ENCODE measurements at places on chromosomes 5 and 9.

DNA sequence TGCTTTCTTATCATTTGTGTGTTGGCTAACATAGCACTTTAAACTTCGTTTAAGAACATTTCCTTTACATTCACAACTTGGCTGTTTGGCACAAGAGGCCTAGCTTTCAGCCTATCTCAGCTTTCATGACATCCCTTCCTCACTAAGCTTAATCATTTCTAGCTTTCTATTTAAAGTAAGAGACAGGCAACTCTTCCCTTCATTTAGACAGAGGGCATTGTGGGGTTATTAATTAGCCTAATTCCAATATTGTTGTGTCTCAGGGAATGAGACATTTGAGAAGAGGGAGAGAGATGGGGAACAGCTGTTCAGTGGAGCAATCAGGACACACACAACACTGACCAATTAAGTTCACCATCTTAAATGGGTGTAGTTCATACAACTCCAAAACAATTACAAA lies 51.0 kb upstream of the OR2K2 start:
- no peak for DNase-seq

GRCh38 chr5:135054546-135054945 lies 20.5 kb upstream of the PITX1 start:
- no peak for DNase-seq

DNA sequence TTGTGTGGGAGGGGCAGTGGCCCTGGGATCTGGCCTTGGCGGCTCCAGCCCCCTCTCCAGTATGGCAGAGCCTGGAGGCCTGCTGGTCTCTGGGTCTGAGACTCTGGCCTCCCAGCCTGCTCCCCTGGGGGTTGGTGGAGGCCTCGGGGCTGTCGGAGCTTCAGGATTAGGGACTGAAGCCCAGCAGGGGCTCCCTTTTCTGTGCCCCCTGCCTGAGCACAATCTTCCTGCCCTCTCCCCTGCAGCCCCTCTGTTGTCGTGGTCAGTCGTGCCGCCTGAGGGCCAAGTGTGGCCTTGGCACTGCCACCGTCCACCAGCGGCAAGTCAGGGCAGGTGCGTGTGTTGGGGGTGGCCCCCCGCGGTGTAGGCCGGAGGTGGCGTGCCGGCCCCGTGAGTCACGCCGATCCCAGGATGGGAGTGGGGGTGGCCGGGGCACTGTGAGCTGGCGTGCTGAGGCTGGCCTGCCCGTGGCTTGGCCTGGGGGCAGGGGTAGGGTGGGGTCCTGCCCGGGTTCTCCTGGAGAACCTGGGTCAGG lies 53.6 kb downstream of the RXRA start:
- no peak for DNase-seq

DNA sequence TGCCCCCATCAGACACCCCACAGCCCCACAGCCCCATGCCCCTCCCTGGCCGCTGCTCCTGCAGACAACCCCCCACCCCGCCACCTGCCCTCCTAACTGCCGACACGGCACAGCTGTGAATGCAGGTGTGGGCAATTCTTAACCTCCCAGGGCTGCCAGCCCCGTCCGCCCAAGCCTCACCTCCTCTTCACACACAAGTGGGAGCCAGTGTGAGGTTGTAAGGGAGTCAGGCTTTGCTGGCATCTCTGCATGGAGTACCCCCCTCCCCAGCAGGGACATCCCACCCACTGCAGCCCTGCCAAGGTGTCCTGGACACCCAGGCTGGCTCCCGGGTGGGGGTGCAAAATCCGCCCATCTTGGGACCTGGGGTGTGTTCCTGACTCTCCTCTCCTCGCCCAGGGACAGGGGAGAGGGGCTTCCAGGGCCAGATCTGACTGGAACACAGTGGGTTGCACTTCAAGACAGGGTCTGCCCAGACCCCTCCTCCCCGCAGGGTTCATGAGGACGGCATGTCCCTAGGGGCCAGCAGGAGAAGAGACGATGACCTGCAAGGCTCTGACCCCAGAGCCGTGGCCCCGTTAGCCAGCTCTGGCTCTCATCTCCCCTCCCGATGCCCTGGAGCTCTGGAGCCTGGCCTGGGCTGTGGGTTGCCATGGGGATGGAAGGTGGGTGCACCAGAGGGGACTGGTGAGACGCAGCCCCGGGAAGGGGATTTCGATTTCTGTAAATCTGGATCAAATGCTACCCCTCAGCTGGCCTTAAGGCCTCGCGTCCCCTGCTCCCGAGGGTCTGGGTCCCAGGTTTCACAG lies 34.4 kb downstream of the SARDH start:
- DNase-seq = no peak

GRCh38 chr5:53109056-53109442 lies 508 bp downstream of the MOCS2 start:
- DNase-seq = peak; percentile 4

GRCh38 chr9:136044971-136045594 lies 50.0 kb downstream of the NACC2 start:
- no peak for DNase-seq

- DNase-seq = no peak
These were observed 196.1 kb downstream of the GAS1 start for GRCh38 chr9:86751207-86751606.

GRCh38 chr5:149852641-149853330 lies 91.8 kb downstream of the PDE6A start:
- DNase-seq = peak; percentile 74

DNA sequence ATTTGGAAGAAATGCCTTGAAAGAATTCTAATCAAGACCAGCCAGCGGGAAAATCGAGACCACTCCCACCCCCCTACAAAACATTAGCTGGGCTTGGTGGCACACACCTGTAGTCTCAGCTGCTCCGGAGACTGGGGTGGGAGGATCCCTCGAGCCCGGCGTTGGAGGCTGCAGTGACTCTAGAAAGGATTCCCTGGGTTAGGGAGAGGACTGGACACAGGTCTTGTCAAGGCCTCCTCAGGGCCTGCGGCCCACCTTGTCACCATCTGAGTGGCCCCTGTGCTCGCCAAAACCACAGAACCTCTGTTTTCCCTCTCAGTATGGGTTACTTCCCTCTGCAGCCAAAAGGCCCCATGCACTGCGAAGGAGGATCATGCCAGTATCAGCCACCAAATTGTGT lies 16.5 kb upstream of the GOLM1 start:
- no peak for DNase-seq

DNA sequence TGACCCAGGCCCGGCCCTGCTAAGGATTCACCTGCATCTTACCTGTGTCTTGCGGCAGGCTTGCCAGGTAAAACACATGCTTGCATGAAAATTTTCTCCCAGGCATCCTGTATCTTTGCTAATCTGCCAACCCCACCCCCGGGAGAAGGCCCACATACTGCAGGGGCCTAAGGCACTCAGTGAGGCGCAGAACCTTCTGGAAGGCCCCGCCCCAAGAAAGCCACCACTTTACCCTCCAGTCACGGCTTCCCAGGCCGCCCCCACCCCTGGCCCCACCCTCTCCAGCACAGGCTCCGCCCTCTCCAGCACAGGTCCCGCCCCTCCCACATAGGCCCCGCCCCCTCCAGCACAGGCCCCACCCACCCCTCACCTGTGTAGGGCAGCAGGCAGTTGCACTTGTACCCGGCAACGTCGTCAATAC lies 29.8 kb upstream of the SEC16A start:
- no peak for DNase-seq

DNA sequence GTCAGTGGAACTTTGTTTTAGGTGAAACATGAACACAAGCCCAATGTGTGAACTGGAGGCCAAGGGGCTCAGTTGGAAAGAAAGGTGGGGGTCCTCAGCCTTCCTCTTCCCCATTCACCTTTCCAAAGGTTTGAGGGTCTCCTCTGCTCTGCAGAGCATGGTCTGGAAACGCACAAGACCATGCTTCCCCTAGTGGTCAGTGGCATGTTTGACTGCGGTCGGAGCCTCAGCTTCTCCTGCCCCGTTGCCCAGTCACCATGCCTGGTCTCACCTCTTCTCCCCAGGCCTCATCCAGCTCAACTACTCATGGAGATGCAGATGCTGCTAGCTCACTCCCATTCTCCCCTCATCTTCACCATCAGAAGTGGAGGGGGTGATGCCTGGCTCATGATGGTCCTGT lies 340.3 kb downstream of the GADD45G start:
- DNase-seq = no peak

GRCh38 chr9:37248651-37249163 lies 128.3 kb downstream of the ZCCHC7 start:
- DNase-seq = no peak

DNA sequence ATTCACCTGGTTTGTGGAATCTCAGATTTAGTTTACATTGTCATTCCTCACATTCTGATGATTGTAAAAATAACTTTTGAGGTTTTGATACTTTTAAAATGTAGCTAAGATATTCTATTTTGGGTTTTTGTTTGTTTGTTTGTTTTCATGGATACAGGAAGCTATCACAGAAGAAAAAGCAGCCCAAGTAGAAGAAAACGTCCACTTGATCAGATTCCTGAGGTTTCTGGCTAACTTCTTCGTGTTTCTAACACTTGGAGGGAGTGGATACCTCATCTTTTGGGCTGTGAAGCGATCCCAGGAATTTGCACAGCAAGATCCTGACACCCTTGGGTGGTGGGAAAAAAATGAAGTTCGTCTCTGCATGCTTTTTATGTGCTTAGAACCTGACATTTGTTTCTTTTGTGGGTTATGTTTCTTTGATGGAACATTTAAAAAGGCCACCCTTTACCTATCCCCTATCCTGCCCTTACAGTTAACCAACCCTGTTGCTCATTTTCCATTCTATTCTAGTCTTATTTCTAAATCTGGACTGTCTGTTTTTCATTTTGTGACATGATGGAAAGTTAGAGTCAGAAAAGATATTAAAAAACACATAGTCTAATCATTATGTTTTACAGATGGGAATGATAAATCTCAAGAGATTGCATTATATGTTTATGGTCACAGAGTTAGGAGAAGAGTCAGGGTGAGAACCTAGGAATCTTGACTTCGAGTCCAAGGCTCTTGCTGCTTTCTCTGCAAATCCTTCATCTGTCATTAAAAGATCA lies 163.7 kb downstream of the ALDH1A1 start:
- no peak for DNase-seq

DNA sequence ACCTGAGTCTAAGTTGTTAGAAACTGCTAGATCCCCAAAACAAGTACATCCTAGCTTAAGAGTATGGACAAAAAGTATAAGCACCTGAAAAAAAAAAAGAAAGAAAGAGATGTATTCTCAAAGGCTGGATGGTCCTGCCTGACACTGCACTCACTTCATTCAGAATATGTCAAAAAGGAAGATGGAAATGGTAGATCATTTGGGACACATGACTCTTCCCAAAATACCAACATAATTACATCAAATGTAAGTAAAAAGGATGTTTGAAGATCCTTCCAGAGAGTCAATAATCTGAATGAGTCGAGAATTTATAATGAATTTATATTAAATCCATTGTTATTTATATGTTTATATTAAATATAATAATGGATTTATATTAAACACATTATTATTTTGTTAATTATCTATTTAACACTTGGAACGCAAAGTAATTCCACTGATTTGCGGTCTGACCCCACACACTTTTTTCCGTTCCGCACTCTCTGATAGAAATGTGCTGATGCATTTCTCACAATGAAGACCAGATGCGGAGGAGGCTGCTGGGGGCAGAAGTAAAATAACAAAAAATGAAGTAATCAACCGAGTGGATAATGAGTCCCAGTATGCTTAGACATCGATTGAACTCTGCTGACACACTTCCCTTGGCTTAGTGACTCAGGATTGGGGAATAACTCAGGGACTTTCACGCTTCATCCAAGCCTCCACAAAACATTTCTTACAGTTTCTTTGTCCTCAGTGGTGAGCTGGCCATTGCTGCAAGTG lies 201.2 kb downstream of the ADAMTS12 start:
- DNase-seq = no peak

- no peak for DNase-seq
These were observed 34.0 kb downstream of the PIK3R1 start for GRCh38 chr5:68249520-68249919.
